ENCODE measurements at places on chromosomes 3 and 15.
A peak's percentile ranks its signal among the peaks of the same experiment; 100 is the strongest.

DNA sequence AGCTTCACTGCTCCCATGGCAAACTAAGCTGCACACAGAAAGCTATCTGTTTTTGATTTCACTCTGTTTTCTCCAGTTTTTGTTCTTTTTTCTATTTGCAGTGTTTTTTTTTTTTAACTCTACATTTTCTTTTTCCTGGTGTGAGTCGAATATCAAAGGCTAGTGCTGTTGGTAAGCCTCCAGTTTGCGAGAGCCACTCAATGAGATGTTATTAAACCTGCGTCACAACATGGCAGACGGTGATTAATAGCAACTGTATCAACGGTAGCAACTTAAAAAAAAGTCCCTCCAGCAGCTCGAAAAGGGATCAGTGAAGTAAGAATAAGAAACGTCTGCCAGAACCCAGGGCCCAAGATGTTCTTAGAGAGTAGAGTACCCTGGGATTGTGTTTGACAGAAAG, 84.1 kb downstream of the MEIS2 start:
- no peak for DNase-seq

DNA sequence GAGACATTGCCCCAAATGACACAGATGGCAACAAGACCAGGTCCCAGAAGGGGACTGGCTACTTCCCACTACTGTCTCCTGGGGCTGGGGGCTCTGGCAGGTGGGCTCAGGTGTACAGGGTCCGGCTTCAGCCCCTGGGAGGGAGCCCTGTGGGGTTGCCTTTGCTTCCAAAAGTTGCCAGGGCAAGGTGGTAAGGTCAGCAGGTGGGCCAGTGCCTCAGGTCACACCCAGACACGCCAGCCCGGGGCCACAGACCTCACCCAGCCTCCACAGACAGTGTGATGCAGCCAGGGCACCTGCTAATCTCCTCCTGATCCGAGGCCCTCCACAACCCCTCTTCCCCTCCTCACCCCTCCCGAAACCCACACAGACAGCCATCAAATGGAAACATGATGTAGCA, 7.5 kb downstream of the OXTR start:
- no peak for DNase-seq

DNA sequence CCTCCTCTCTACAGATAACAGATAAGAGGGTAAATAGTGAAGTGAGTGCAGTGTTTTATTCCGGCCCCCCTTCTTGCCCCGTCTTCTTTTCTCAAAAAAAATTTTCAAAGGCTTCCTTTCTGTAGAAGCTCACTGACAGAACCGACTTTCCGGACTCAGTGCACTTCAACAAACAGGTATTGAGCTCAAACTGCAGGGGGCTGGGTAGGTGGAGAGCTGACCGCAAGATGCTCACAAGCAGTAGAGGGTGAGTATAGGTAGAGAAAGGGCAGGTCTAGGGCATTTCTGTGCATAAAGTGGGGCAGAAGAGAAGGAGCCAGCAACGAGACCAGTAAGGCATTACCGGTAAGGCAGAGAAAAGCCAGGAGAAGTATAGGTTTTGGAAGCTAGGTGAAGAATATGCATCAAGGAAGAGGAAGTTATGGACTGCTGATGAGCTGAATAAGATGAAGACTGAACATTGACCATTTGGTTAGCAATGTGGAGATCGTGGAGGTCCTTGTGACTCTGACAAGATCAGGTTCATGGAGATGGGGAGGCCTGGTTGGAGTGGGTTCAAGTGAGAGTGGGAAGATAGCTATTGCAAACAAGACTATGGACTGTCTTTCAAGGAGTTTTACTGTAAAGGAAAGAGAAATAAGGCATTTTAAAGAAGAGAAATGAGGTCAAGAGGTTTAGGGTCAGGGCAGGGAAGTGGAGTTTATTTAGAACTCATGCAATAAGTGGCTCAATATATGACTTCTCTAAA, 97.4 kb downstream of the ST6GAL1 start:
- DNase-seq: no peak

GRCh38 chr3:33581666-33582065, 136.4 kb downstream of the CLASP2 start:
- DNase-seq: no peak

DNA sequence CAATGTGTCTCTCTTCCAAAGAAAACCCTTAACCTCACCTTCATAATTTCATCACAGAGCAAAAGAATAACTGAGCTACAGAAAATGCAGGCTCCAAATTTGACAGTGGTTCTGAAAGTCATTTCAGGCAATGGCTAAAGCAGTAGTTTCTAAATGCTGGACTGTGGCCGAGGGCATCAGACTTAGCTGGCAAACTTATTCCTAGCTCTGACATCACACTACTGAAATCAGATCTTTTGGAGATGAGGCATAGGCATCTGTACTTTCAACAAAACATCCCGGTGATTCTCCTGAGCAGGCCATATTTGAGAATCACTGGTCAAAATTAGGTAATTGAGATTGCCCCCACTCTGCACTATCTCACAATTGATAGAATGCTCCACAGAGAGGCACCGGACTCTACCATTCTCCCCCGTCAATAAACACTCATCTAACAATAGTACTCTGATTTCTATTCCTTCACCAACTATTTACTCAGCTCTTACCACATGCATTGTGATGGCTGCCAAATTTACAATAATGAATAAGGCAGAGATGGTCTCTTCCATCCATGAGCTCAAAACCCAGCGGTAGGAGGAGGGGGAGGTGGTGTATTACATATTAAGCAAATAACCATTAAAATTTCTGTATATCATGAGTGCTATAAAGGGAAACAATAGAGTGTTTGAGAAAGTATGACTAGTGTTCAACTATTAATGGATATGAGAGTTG, 57.3 kb upstream of the SPRED1 start:
- no peak for DNase-seq

GRCh38 chr15:74369084-74369745, 1.8 kb upstream of the CYP11A1 start:
- no peak for DNase-seq

- DNase-seq: no peak
Measured at GRCh38 chr3:58236527-58237237, 910 bp upstream of the ABHD6 start.

GRCh38 chr15:95127356-95127755, 896.0 kb downstream of the MCTP2 start:
- no peak for DNase-seq

DNA sequence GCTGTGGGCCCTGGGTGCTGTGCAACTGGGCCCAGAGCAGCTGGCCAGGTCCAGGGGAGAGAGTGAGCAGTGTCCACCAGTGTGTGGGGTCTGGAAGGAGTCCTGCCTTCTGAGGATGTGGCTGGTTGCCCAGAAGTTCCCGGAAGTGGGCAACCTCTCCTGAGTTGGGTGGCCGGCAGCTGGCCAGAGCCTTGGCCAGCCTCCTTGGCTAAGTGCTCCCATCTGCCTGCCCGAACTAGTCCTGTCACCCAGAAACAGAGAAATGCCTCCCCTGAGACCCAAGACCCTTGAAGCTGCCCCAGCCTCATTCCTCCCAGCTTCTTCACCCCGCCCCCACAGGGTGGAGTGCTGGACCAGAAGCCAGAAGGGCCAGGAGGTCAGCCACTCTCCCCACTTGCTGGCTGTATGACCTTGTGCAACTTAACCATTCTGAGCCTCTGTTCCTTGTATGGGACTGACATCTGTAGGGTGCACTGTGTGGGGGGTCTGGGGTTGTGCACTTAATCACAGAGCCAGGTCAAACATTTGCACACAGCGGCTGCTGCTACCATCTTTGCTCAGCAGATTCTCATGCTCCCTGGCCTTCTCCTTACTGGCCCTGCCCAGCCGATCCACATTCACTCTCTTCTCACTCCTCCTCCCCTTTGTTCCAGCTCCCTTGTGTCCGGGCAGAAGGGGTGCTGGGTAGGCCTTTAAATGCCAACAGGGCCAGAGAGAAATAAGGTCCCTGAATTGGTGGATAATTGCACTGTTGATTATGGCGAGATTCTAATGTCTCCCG, 7.5 kb upstream of the ALAS1 start:
- DNase-seq: no peak

GRCh38 chr3:183871541-183871940, 13.1 kb downstream of the PARL start:
- DNase-seq: no peak

GRCh38 chr3:190261740-190262139, 60.5 kb downstream of the CLDN1 start:
- DNase-seq: peak; percentile 76

- DNase-seq: no peak
Measured at GRCh38 chr3:30694148-30694547, 87.7 kb downstream of the TGFBR2 start.

- no peak for DNase-seq
Measured at GRCh38 chr3:159861369-159861987, 127.2 kb upstream of the IL12A start.

- peak; percentile 44 for DNase-seq
Measured at GRCh38 chr3:182490596-182491491, 302.5 kb upstream of the ATP11B start.

DNA sequence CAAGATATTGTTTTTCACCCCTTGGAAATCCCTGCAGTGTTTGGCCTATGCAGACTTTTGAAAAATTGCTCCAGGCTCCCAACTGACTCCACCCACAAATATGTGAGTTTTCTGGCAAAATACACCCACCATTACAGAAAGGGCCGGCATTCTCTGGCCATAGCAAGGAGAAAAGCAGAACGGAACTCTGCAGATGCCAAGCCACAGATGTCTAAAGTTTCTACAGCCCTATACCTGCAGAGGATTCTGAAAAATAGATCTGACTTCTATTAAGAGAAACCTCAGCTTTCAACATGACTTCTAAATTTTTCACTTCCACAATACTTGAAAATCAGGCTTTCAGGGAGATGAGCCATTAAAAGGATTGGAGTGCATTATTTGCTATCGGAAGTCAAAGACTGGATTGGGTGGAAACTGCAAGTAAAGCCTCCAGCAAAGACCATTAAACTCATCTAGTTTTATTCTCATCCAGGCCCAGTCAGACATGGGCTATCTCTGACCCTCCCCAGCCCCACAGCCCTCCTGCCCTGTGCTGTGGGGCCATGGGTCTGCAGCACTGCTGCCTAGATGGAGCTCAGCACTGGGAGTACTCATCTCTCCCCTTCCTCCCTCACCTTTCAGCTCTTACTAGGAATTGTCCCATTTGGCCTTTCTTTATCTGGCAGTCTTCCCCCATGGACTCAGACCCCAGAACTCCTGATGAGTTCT, 243.1 kb upstream of the GOLGA6L4 start:
- no peak for DNase-seq

DNA sequence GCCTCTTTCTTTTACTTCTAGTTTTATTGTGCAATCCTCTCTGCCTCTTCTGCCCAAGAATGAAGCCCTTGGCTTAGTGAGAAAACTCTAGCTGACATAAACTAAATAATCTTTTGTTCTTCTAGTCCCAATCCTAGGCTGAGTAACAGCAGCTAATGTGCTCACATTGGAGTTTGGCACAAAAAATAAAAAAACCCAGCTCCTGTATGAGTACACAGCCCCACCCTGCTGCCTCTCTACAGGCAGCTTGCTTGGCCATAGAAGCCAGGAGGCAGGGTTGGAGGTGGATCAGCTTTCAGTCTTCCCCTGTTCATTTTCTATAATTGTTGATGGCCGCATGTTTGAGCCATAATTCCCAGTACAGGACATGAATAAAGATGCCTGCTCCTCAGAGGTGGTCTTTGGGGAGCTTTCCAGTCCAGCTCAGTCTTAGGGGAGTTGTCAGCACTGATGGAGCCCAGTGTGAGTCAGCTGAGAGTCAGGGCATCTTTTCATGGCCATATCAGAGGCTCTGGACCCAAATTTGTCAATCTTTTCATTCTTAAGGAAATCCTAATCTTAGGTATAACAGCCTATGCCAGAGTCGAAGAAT, 46.7 kb downstream of the RTP1 start:
- DNase-seq: no peak

DNA sequence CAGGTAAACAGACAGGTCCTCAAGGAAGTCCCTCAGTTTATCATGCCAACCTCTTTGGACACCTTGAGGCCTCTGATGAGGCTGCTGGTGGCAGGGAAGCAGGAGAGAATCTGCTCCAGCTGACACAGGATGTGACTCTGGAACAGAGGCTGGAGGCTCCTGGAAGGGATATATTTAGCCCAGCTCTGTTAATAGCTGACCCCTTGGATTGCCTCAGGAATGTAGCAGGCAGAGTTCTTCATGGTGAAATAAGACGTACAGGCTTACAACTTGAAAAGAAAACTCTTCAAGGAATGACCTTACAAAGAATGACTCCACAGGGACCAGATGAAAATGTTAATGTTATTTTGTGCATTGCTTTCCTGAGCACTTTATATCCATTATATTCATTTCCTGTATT, 90.5 kb downstream of the AQP9 start:
- DNase-seq: no peak

GRCh38 chr15:62889734-62890505, 152.6 kb upstream of the TPM1 start:
- no peak for DNase-seq

- DNase-seq: no peak
Measured at GRCh38 chr3:73653351-73653750, 28.6 kb upstream of the PDZRN3 start.

GRCh38 chr3:57956119-57956832, 51.9 kb upstream of the FLNB start:
- no peak for DNase-seq

DNA sequence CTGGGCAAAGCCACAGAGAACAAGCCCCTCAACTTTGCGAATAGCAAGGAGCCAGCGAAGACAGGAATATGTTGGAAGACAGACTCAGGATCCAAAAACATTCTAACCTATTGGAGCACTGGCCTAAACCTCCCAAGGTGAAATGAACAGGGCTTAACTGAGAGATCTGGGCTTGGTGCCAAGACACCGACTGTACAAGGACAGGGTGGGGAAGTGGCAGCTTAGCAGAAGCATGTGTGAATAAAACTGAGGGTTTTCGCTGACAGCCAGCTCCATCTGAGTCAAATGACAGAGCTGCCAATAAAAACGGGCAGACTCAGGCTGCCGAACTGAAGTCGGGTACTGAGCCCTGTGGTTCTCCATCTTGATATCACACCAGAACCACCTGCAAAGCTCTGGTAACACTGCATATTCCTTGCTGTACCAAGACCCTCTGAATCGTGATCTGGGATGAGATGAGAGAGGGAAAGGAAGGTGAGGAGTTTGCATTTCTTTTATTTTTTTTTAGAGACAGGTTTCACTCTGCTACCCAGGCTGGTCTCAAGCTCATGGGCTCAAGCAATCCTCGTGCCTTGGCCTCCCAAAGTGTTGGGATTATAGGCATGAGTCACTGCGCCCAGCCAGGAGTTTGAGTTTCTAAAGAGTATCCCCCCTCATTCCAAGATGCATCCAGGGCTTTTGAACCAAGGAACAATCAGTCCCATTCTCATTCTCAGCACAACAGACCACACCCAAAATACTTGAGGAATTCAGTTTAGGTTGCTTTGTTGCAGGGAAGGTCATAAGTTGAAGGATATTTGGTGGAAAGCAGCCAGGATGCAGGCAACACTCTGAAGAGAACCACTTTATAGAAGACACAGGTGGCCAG, 6.0 kb upstream of the PLCB2 start:
- peak; percentile 39 for DNase-seq

- DNase-seq: no peak
Measured at GRCh38 chr3:53211706-53212702, 43.8 kb downstream of the TKT start.

- DNase-seq: no peak
Measured at GRCh38 chr3:195697582-195698324, 23.0 kb upstream of the MUC20 start.

Data from SW480 (cell line).